ENCODE measurements at places on chromosomes 4 and X.

DNA sequence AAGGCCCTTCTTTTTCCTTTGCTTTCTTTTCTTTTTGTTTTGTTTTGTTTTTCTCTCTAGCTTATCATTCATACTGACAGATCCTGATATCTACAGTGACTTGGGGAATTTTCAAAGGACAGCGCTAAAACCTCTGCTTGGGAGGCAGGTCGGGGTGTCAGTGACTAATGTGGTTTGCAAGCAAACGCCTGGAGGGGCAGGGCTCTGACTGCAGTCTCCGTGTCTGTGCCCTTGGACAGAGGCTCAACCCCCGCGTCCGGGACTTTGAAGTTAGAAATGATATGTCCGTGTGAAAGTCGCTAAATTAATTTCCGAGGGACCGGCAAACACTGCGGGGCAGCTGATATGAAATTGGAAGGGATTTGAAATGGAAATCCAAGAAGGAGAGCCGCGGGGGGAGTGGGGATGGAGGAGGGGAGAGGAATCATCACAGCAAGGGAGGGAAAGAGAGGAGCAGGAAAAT is 312.4 kb downstream of the DHRSX start:
- DNase-seq = no peak

DNA sequence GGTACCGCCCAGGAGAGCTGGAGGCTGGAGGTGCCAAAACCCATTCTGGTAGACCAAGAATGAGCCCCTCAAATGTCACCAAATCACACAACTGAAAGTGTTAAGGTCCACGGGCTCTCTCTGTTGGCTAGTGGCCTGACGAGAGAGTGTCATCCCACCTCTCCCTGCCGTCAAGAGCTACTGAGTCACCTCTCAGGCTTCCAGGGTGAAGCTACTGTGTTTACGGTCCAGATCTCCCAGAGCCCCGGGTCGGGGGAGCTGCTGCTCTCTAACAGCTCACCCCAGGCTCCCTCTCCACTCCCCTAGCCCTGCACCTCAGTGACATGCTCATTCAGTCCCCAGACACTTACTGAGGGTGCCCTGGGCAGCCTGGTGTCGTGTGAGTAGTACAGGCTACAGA is 59.2 kb downstream of the ADGRG2 start:
- no peak for DNase-seq

DNA sequence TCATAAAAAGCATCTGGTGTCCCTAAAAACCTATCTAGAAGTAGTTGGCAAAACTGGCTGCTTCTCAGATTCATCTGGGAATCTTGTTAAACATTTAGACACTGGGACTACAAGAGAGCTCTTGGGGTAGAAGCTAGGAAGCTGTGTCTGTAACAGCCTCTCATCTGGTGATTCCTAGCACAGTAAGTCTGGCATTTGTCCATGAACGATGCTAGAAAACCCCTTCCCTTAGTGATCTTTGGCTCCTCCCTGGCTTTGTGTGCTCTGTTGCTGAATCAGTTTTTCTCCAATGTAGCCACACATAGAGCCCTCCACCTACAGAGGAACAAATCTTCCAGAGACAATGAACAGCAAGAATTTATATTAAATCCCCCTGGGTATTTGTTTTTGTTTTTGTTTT is 951.7 kb upstream of the LCORL start:
- no peak for DNase-seq

- DNase-seq = no peak
Observed at GRCh38 chr4:77581724-77582123, 23.9 kb upstream of the CXCL13 start.

GRCh38 chr4:97498875-97499274 is 644.4 kb downstream of the STPG2 start:
- no peak for DNase-seq

- no peak for DNase-seq
Observed at GRCh38 chr4:106343865-106344646, 24.5 kb downstream of the GIMD1 start.

GRCh38 chr4:155444721-155445120 is 68.0 kb upstream of the MAP9 start:
- DNase-seq = no peak

GRCh38 chr4:31411565-31411964 is 691.4 kb downstream of the PCDH7 start:
- no peak for DNase-seq

DNA sequence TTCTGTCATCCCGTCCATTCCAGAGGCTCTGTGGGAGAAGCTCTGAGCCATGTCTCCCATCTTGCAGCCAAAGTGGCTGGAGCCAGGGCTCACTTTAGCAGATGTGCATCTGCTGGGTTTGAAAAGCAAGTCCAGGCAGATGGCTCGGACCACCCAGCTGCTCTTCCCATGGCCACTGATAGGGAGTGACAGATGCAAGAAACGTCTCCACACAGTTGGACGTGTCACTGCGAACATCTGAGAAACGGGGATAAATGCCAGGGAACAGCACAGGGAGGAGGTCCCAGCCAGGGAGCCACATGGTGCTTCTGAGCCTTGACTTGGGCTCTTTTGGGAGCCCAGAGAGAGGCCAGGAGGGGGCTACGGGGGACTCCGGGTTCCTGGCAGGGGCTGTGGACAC is 242.3 kb downstream of the AFAP1 start:
- DNase-seq = no peak

DNA sequence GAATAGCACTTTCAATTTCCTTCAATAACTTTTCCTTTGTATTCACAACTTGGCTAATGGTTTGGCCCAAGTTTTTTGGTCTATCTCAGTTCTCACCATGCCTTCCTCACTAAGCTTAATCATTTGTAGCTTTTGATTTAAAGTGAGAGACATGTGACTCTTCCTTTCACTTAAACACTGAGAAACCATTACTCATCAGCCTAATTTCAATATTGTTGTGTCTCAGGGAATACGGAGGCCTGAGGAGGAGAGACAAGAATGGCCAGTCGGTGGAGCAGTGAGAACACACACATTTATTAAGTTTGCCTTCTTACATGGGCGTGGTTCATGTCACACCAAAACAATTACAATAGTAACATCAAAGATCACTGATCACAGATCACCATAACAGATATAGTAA is 56.7 kb downstream of the TSPAN5 start:
- no peak for DNase-seq

DNA sequence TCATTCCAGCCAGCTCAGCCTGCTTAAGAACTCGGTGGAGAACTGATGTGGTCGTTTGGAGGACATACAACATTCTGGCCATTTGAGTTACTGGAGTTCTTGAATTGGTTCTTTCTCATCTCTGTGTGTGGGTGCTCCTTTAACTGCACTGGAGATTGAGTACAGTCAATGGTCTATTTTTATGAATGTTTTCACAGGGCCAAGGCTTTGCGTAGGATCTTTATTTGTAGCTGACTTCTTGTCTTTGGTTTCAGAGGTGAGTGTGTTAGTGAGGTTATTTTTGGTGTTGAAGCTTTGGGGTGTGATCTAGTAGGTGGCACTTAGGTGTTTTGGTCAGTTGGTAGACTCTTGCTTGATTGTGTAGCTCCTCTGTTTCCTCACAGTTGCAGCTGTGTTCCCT is 288.4 kb downstream of the LHFPL1 start:
- no peak for DNase-seq

DNA sequence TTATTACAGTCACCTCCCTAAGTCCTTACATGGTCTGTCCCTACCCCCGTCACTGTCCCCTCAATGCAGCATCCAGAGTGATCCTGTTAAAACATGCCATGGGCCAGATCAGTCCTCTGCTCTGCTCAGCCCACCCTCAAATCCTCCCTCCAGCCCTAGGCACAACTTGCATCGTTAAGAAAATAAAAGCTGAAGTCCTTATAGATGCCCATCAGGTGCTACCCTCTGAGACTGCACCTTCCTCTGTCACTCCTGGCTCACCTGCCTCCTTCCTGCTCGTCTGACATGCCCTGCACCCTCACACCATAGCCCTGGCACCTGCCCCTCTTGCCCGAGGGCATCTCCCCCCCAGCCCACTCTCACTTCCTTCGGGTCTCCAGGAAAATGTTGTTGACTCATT is 4.1 kb downstream of the STK32B start:
- DNase-seq = no peak

DNA sequence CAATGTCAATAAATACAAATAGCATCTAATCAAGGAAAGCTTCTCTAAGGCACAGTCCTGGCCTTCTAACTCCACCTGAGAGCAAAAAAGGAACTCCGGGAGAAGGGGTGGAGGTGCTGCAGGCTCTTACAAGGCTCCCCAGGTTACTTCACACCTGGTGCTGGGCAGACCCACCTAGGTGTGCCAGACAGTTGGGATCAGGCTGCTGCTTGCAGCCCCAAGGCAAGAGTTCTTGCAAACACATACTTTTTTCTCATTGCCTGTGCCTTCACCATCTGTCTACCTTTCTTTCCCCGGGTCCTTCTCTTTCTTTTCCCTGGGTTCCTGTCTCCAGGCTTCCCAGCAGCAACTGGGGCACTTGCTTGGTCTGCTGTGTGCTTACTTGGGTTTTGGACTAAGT is 81.4 kb upstream of the STIM2 start:
- DNase-seq = no peak

DNA sequence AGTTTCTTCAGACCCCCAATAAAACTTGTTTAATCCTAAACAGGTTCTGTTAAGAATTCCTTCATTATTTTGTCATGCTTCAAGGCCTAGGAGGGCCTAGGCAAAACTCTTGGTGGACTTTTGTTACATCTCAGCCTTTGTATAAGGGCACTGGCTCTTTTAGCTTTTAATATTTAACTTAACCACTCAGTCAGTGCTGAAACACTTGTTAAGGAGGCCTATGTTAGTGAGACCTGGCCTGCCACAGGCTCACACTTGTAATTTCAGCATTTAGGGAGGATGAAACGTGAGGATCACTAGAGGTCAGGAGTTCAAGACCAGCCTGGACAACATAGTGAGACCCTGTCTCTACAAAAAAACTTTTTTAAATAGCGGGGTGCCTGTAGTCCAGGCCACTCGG is 32.7 kb upstream of the PGK1 start:
- no peak for DNase-seq

GRCh38 chr4:11474146-11474545 is 45.5 kb upstream of the HS3ST1 start:
- DNase-seq = no peak

DNA sequence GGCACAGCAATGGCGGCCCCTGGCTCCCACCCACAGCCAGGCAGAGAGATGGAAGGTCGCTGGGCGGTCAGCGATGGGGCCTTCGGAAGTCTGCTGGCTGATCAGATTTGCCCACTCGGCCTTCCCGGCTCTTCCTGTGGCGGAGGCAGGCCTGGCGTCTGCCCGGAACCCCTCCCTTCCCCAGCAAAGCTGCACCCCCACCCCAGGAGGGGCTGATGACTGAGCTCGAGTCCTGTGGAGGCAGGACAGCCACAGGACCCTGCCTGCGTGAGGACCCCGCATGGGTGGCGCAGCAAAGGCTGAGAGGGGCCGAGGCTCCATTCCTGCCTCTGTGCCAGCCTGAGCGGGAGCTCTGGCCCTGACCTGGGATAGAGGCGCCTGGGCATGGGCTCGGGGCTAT is 34.8 kb downstream of the TACC3 start:
- no peak for DNase-seq

DNA sequence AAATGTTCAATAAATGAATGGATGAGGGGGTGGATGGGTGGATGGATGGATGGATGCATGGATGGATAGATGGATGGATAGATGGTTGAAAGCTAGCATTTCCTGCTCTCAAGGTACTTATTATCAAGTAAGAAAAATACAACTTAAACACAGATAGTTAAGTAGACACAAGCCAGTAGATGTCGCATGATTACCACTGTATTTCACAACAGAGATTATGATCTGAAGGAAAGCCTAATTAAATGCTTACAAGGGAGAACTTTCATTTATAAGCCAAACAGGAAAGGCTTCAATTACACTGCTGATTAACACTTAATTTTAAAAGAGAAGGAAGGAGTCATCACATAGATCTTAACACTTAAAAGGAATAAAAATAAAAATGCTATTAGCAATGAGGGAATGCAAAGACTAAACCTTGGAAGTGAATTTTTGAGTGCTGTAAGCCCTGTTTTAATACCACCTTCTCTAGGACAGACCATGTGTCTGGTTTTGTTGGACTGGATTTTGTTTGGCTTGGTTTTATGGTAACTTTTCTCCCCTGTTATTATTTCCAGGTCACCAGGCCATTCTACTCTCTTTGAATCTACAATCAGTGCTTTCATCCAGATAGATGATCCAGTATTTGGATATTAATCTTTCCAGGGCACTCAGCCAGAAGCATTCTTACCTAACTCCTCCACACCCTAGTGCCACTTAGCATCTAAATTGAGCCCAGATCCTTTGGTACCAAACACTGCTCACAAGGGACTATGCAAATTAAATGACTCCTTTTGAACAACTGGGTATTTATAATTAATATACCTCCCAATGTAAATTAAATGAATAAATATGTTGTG is 75.5 kb upstream of the SLC39A8 start:
- DNase-seq = no peak

- no peak for DNase-seq
Observed at GRCh38 chrX:107700790-107701189, 72.5 kb downstream of the PRPS1 start.

GRCh38 chr4:10639664-10640063 is 44.9 kb downstream of the CLNK start:
- no peak for DNase-seq

DNA sequence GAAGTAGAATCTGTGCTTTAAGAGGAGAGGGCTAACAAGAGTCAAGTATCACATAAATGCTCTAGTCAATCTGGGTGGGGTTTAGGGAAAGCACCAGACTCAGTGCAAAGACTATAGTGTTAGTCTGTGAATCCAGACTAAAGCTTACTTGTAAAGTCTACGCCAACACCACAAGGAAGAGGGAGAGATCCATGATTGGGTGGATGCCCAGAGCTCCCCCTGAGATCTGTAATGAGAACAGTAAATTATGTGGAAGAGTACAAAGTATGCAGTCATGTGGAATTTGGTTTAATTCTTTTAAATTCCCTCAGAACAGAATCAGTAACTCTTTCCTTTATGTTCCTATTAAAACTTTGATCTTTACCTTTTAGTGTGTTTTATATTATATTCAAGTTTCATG is 354.7 kb upstream of the SPANXN4 start:
- no peak for DNase-seq

DNA sequence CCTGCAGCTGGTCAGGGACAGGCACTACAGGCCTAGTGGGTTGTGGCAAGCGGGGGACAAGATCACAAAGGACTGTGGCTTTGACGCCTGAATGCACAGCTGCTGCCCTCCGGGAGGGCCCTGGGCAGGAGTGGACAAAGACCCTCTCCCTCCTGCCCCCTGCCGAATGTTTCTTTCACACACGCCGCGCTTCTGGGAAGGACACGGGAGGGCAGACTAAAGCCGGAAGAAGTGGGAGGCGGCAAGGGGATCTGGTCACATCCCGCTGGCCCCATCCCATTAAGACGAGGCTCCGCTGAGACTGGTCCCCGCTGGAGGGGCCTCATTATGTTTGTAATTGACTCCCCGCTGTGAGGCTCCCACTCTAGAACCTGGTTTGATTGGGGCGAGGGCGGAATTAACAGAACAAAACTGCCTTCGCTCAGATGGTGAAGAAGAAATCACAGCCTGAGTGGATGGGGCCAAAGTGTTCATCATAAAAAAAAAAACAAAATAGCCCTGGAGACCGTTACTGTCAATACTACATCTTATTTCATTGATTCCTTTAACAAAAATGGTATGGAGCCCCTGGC is 37.8 kb upstream of the PSAPL1 start:
- no peak for DNase-seq
